ENCODE measurements at places on chromosomes 13 and 19.
A peak's percentile ranks its signal among the peaks of the same experiment; 100 is the strongest.

DNA sequence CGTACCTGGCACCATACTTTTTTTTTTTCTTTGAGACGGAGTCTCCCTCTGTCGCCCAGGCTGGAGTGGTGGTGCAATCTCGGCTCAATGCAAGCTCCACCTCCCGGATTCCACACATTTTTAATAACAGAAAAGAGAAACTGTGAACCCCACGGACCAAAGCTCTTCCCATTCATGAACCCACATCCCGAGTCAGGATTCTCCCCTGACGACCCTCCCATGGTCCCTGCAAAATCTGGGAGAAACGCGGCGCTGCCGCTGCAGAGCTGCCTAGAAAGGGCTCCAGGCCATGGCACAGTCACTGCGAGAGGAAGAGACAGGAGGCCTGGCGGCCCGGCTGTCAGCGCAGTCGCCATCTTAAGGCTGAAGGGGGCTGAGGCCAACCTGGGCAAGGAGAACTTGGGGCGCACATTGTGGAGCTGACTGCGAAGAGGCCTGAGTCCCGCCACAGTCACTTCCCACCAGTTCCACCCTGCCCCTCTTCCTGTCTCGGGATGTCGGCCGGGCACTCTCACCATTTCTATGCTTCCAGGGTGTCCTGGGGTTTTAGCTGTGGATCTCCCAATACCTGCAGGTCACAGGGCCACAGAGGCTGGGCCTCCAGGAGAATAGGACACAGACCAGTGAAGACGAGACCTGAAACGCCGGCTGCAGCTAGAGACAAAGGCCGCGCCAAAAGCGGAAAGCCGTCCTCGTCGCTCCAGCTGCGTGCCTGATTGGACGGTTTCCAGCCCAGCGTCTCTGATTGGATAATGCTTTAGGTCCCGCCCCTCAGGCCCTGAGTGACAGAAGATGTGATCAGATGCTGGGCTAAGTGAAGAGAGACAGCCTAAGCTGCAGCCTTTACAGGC is 71.0 kb downstream of the ZNF486 start:
- peak; percentile 71 for DNase-seq

- no peak for DNase-seq
These were observed 60.4 kb downstream of the DLEU7 start for GRCh38 chr13:50783066-50783465.

- DNase-seq: no peak
These were observed 33.4 kb downstream of the DNAJC3 start for GRCh38 chr13:95710313-95710712.

- no peak for DNase-seq
These were observed 6.7 kb upstream of the HOOK2 start for GRCh38 chr19:12782174-12782423.

- no peak for DNase-seq
These were observed 1.6 kb upstream of the EPN1 start for GRCh38 chr19:55673465-55673864.

- DNase-seq: no peak
These were observed 9.5 kb downstream of the GPR32 start for GRCh38 chr19:50779504-50780457.

DNA sequence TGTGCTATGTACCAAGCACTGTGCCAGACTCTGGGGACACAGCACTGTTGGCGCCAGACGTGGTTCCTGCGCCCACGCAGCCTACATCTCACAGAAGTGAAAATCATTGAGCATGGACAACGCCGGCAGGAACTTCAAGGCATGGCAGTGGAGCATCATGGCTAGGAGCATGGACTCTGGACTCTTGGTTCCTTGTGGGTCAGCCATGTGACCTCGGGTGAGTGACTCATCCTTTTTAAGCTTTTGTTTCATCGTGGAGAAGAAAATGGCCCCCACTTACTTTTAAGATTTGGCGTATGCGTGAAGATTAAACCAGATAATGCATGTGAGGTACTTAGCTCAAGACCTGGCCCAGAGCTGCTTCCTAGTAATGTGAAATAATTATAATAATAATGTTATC is 988.5 kb downstream of the UQCRFS1 start:
- no peak for DNase-seq

DNA sequence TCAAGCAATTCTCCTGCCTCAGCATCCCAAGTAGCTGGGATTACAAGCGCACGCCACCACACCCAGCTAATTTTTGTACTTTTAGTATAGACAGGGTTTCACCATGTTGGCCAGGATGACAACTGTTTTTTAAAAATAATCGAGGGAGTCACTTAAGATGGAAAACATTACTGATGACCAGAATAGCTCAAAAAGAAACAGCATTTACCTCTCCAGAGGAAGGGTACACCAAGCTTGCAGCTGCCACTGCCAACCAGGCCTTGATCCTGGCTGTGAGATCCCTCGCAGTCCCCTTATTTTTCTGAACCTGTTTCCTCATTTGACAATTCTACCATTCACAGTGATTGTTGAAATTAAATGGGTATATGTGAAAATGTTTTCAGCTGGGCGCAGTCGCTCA is 14.5 kb downstream of the PDCD5 start:
- no peak for DNase-seq

All from stimulated activated CD8-positive, alpha-beta memory T cell treated with anti-CD3 and anti-CD28 coated beads, Interleukin-12 subunit alpha, Interleukin-12 subunit beta, amount 100 ng/mL, for 1 hour (primary cell).